ENCODE measurements at places on chromosomes 12 and 14. TPM values are rescaled to one million over a fixed set of nuclear protein-coding genes. Genes with fewer than 3 reads are reported as not detected.

Gene JDP2
- 98.3 TPM for total RNA-seq

Gene COPS7A
- total RNA-seq, result 80.2 TPM

DNA sequence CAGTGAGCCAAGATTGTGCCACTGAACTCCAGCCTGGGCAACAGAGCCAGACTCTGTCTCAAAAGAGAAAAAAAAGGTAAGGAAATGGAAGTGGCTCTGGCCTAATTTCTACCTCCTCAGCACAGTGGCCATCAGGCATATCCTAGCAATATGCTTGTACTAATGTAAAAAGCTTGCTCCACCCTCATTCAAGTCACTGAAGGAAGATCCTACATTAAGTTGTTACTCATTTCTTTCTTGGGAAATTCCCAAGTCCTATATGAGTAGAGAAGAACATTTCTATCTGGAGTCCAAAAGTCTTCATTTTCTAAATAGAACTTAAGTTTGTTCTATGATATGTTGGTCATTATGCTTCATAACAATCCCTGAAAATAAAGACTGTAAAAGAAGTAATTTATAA lies 67.3 kb upstream of the HOXC13 start:
- no peak overlapping the region for H3K4me3 ChIP-seq
- H3K27ac ChIP-seq, result no peak overlapping the region
- H3K27me3 ChIP-seq, result no peaks in the 10 kb centered on the region
- DNase-seq, result no peak

- H3K27me3 ChIP-seq, result no peaks in the 10 kb centered on the region
- no peak overlapping the region for H3K27ac ChIP-seq
- H3K4me1 ChIP-seq, result no peaks in the 10 kb centered on the region
- no peaks in the 10 kb centered on the region for H3K36me3 ChIP-seq
- no peak overlapping the region for H3K4me3 ChIP-seq
Observed at GRCh38 chr12:128109236-128109635, 157.7 kb upstream of the TMEM132C start.

Gene TAS2R31
- total RNA-seq, result 1.5 TPM

- H3K4me1 ChIP-seq, result peaks cover 15% of the 10 kb centered on the region
- no peak for DNase-seq
- H3K27ac ChIP-seq, result no peak overlapping the region
- no peaks in the 10 kb centered on the region for H3K27me3 ChIP-seq
- no peaks in the 10 kb centered on the region for H3K36me3 ChIP-seq
Observed at GRCh38 chr12:91926848-91927247, 218.8 kb downstream of the BTG1 start.

Gene CYP46A1
- 0.22 TPM for total RNA-seq

- H3K27me3 ChIP-seq, result no peaks in the 10 kb centered on the region
- DNase-seq, result peak; percentile 87
- H3K4me1 ChIP-seq, result peaks cover 61% of the 10 kb centered on the region
- H3K36me3 ChIP-seq, result no peaks in the 10 kb centered on the region
Observed at GRCh38 chr14:55102141-55102621, 26.9 kb upstream of the LGALS3 start.

Gene MYH7
- not detected for total RNA-seq

DNA sequence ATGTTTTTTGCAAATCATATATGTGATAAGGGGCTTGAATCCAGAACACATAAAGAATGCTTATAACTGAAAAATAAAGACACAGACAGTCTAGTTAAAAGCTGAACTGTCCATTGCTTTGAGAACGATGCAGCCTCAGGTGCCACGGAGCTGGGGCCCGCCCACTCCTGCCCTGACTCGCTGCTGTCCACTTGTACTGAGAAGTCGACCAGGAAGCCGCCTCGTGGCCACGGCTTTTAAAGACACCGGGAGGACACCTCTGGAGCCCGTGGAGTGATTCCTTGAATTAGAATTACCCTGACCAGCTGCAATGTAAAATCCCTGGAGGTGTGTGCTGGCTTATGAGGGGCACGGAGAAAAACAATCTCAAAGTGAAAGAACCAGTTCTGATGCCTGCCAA lies 23.9 kb upstream of the TEX22 start:
- no peaks in the 10 kb centered on the region for H3K27me3 ChIP-seq
- DNase-seq, result no peak
- no peak overlapping the region for H3K27ac ChIP-seq
- no peak overlapping the region for H3K4me3 ChIP-seq
- 0 out of 2 replicates have a peak, but pooled peaks cover 3% of the 10 kb centered on the region for H3K36me3 ChIP-seq

- H3K4me3 ChIP-seq, result no peak overlapping the region
- no peaks in the 10 kb centered on the region for H3K36me3 ChIP-seq
- DNase-seq, result no peak
- no peaks in the 10 kb centered on the region for H3K27me3 ChIP-seq
- no peak overlapping the region for H3K27ac ChIP-seq
Observed at GRCh38 chr14:65339866-65340265, 72.7 kb upstream of the FUT8 start.

Gene SERPINA10
- not detected for total RNA-seq
